Hematopoietic multipotent progenitor cell (in vitro differentiated cells): ENCODE measurements at places on chromosomes 16 and 17. TPM values are rescaled to one million over a fixed set of nuclear protein-coding genes. Genes with fewer than 3 reads are reported as not detected.

The UMOD gene
- not detected for total RNA-seq

The ANKS3 gene
- 22.1 TPM for total RNA-seq

The CCL16 gene
- total RNA-seq, result not detected

The CSH2 gene
- total RNA-seq, result not detected

The BLMH gene
- 50.6 TPM for total RNA-seq

The CLDN9 gene
- 0.27 TPM for total RNA-seq

The CIITA gene
- 88.6 TPM for total RNA-seq

The APOH gene
- not detected for total RNA-seq

The PTRH2 gene
- 10.0 TPM for total RNA-seq
